Stimulated activated CD8-positive, alpha-beta memory T cell treated with anti-CD3 and anti-CD28 coated beads, Interleukin-2, amount 100 ng/mL, for 1 hour (primary cell): ENCODE measurements at places on chromosomes 5 and 9.

GRCh38 chr9:99057665-99058625 lies 47.0 kb upstream of the TGFBR1 start:
- DNase-seq, result peak; percentile 42

- no peak for DNase-seq
Measured at GRCh38 chr9:129164246-129164930, 13.7 kb downstream of the IER5L start.

- DNase-seq, result no peak
Measured at GRCh38 chr9:5718296-5719032, 89.6 kb downstream of the RIC1 start.

GRCh38 chr5:83058726-83059125 lies 18.5 kb downstream of the TMEM167A start:
- DNase-seq, result no peak

DNA sequence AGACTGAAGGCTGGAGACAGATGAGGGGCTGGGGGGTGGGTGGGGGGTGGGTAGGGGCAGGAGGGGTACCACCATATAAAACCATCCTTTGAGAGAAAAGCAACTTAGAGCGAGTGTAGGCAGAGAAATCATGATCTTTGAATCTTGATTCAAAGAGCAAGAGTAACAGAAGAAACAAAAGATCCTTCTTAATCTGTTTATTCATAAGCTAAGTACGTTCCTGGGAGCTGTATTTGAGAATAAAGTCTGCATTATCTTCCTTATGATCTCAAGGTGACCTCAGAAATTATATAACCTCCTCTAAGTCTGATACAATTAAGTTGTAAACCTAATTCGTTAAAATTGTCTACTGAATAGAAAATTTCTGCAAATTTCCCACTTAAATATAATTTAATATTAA lies 558.8 kb downstream of the NR2F1-AS1 start:
- DNase-seq, result no peak

- DNase-seq, result no peak
Measured at GRCh38 chr5:94094793-94095441, 353.5 kb upstream of the POU5F2 start.

- DNase-seq, result no peak
Measured at GRCh38 chr5:58016358-58016757, 443.5 kb downstream of the PLK2 start.

GRCh38 chr5:9624196-9624947 lies 5.8 kb downstream of the TAS2R1 start:
- DNase-seq, result no peak

DNA sequence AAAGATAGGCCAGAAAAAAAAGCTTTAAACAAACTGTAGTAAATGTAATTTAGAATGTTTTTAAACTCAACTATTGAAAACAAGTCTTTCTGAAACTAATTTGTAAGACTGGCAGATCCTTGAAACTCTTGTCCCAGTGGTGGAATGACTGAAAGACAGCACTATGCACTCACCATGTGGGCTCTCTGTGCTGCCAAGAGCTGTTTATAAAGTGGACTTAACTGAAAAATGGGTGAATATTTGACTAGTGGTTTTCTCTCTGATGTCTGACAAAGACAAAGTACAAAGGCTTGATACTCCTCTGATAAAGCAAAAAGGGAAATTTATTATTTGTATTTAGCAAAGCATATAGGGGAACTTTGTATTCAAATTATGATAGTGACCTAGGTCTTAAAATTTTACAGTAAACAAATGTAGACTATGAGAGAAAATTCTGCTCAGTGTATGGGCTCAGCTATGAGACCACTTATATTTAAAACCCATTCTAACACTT lies 635.4 kb downstream of the NR2F1-AS1 start:
- DNase-seq, result no peak

- DNase-seq, result no peak
Measured at GRCh38 chr9:86668488-86668887, 278.8 kb downstream of the GAS1 start.

- no peak for DNase-seq
Measured at GRCh38 chr5:176360894-176361436, 599 bp downstream of the KIAA1191 start.

- no peak for DNase-seq
Measured at GRCh38 chr5:107378218-107378899, 292.4 kb downstream of the EFNA5 start.

DNA sequence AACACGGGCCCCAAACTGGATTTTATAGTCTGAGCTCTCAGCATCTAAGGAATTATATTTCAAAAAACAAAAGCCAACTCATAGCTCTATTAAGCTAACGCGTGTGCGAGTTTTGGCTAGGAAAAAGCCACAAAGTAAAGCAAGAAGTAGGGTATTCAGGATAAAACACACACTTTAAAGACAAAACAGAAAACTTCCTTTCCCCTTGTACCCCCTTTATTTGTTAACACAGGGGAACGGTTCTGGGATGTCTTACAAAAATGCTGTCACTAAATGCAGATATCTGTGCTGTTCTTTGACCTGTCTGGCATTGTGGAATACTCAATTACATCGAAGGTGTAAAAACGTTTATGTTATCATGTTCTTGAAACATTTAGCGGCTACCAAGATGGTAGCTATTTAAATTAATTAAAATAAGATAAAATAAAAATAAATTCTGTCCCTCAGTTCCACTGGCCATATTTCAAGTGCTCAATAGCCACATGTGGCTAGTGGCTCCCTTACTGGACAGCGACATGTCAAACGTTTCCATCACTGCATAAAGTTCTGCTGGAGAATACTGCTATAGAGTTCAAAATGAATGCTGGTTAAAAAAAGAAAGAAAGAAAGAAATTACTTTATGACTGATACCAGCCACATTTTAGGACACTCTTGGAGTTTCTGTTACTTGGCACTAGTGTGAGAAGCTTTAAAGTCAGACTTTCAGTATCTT lies 7.2 kb upstream of the MEF2C start:
- no peak for DNase-seq

DNA sequence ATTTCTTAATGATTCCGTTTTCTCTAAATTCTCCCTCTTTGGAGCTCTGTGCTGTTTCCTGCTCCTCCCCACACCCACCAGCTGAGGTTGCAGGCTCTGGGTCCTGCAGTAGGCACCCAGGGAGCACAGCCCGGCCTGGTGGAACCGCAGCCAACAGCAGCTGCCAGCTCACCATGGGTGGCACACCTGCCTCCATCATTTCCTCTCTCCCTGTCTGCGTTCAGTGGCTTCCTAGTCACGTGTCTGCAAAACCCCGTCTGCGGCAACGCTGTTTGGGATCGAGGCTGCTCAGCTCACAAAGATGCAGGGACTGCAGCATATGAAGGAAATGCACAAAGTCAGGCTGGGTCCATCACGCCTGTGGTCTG lies 367.8 kb downstream of the IRX2 start:
- no peak for DNase-seq

GRCh38 chr9:31582071-31582470 lies 802.4 kb upstream of the ACO1 start:
- no peak for DNase-seq

GRCh38 chr5:6950250-6950649 lies 237.0 kb downstream of the TENT4A start:
- DNase-seq, result no peak

DNA sequence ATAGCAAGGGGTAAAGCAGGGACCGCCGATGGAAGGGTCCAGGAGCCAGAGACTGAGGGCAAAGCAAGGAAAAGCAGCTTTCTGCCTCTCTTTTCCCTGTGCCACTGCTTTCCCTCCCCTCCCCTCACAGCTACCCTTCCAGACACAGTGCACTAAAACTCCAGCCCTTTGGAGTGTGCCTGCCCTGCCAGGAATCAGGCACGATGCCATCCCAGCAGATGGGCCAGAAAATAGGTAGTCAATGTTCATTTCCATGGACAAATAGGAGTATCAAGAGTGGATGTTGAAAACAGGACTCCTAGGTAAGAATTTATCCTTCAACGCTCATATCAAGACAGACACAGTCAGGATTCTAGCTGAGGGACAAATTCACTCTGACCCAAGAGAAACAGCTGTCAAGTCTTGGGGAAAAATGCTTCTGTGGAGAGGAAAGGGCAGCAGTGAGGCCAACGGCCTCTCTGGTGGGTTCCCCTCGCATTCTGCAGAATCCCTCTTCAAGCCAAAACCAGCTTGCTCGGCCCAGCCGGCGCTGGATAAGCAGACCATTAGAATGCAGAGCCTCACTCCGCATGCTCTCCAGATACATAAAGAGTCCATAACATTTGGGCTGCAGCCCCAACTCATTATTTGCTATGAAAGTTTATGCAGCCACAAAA lies 138.0 kb downstream of the CAAP1 start:
- DNase-seq, result no peak

DNA sequence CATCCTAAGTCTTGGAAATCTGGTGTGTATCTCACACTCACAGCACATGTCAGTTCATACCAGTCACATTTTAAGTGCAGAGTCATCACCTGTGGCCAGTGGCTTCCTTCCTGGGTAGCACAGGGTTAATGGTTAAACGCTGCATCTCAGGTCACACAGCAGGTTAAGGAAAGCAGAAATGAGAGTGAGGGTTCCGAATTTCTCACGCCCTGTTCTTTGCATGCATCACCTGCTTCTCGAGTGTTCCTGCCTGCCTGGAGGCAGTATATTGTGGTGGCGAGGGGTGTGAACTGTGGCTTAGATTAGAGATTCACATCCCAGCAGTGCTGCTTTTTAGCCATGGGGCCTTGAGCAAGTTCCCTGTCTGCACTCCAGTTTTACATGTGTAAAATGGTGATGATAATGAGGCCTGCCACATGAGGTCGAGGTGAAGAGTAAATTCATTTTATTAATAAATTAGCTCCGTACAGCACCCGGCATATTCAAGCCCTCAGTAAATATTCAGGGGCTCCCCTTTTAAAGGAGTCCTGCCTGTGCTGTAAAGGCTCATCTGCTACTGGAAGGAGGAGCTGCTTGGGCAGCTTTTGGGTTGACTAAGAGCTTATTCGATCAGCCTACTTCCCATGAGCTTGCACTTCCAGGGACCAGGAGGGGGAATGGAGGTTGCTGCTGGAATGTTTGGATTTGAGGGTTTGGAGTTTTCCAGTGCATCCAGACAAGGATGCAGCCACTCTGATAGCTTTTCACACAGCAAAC lies 61.1 kb upstream of the SAP30L start:
- peak; percentile 6 for DNase-seq

- DNase-seq, result no peak
Measured at GRCh38 chr9:12826924-12827565, 52.2 kb downstream of the LURAP1L start.

- DNase-seq, result no peak
Measured at GRCh38 chr5:167485061-167485774, 806.2 kb upstream of the WWC1 start.

GRCh38 chr9:29006628-29007027 lies 1433.3 kb upstream of the C9orf72 start:
- DNase-seq, result no peak

- DNase-seq, result no peak
Measured at GRCh38 chr9:135455401-135456030, 24.1 kb upstream of the PPP1R26 start.

DNA sequence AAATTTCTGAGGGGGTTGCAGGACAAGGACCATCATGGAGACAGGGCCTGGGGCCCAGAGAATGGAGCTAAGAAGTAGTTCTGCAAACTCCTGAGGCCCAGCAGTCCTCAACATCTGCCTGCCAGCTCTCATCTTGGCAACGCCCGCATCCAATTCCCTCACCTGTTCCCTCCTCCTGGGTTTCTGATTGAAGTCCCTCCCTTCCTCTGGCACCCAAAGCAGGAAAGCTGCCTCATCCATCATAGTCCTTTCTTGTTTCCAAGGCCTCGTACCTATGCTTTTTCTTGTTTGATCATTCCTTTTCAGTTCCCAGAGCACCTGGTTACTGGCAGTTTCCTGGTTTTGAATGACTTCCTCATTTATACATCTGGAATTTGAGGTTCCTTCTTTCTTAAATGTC lies 181.3 kb downstream of the NR2F1-AS1 start:
- no peak for DNase-seq

DNA sequence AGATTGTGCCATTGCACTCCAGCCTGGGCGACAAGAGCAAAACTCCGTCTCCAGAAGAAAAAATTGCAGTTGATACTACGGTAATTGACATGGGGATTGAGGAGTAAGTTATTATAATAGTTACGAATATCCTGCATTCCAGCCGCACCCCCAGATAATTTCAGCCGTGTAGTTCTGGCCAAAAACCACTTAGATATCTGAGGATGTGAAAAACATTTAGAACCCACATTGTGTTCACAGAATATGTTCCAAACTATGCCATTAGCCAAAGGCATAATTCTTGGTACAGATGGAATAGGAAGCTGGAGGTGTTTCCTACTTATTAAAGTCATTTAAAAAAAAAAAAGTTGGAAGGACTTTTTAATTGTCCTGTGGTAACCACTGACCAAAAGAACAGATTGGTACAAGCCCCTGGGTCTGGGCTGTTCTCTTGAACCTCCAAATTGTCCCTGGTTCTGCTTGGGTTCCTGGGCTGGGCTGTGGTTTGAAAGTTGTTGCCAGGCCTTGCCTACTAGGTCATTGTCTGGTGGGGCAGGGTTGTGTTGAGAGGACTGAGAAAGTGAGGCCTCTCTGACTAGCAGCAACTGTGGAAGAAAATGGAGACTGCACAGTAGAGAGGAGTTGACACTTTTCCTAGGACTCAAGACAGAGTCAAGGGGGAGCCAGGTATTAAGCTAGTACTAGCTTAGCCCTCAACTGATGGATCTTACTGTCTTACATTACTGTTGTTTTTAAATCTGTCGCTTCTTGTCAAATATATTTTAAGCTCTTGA lies 198.8 kb downstream of the NR3C1 start:
- no peak for DNase-seq

DNA sequence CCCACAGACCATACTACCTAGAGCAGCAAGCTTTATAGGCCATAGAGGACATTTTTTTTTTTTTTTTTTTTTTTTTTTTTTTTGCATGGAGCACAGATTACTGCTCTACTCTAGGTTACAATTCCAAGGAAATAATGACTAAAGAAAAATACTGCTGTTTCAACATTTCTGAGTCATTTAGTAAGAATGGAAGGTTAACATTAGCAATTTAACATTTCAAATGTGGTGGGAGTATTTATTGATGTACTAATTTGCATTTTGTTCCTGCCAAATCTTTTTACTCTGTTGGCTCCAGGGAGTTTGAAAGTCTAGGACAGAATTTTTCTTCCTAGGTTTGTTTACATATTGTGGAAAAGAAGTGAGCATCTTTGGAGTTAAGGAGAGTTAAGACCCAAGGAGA lies 142.1 kb upstream of the CCDC152 start:
- no peak for DNase-seq

- no peak for DNase-seq
Measured at GRCh38 chr5:83475935-83476814, 4.6 kb downstream of the VCAN start.

- no peak for DNase-seq
Measured at GRCh38 chr9:108443019-108443633, 412.7 kb downstream of the ACTL7B start.

DNA sequence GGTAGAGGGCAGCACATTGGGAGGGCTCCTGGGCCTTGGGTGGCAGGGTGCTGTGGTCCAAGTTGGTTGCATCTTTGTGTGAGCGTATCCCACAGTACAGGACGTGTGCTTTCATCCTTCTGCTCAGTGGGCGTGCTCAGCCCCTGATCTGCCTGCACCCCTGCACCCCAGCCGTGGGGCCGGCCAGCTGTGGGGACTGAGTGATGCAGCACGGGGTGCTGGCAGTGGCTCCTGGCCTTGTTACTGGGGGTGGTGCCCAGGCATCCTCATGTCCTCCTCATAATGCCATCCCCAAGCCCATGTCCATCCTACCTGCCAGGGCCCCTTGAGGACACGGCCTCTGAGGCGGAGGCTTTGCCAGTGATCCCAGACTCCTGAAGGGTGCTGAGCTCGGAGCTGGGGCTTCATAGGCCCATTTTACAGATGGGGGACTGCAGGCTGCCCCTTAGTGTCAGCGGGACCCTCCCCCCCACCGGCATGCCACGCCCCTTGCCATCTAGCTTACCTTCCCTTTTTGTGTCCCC lies 100.7 kb downstream of the PHF2 start:
- DNase-seq, result no peak

- DNase-seq, result no peak
Measured at GRCh38 chr5:171578829-171579491, 159.5 kb downstream of the FGF18 start.
